CD8-positive, alpha-beta memory T cell (primary cell): ENCODE measurements at places on chromosomes 7 and 10. TPM values are rescaled to one million over a fixed set of nuclear protein-coding genes. Genes with fewer than 3 reads are reported as not detected.

DNA sequence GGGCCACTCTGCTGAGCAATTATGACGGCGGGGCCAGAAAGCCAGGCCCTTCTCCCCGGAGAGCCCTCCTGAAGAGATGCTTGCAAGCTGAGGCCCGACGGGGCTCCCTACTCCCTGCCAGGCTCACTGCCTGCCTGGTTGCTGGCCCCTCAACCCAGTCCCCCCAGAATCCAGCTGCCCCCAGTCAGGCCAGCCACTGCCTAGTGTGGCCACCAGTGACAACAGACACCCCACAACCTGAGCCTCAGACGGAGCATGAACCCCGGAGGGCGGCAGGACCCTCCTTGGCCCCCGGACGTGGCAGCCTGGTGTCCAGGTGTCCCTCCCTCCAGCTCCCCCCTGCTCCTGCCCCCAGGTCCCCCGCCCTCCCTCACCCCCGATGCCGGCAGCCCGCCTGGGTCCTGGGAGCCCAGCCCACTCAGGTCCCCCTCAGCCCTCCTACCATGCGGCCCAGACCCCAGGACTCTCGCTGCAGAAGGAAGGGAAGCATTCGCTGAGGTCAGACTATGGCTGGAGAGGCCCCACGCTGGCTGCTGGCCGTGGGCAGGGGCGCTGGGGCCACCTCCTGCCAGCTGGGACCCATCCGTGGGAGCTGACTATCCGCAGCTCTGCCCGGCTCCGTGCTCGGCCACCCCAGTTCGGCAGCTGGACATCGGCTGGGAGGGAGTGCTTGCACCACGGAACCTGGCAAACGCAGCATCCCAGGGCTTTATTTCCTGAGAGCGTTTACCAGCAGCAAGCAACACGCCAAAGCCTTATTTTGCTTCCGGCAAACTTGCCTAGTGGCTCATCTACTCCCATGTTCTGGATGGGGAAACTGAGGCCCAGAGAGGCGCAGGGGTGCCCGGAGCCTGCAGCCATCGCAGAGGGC is 89.8 kb downstream of the UNCX start:
- no peaks in the 10 kb centered on the region for H3K27me3 ChIP-seq
- no peak for DNase-seq
- no peaks in the 10 kb centered on the region for H3K4me1 ChIP-seq
- no peak overlapping the region for H3K27ac ChIP-seq

The GBX1 gene
- not detected for polyA plus RNA-seq

The SLC35G1 gene
- polyA plus RNA-seq, result 2.4 TPM

The TRPV6 gene
- polyA plus RNA-seq, result not detected

DNA sequence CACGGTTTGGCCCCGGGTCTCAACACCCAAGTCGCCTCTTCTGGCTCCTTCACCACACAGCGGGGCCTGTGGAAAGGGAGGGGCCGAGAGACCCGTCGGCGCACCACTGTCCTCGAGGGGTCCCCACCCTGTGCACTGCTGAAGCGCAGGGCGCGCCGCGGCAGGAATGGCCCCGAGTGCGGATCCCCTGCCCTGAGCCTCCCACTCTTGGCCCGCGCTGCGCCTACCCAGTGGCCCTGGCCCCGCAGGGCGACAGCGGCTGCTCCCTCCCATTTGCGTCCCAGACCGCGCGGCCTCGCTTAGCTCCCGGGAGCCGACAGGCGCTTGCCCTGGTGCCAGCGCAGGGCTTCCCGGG is 2.1 kb upstream of the SFMBT2 start:
- no peak for DNase-seq
- no peak overlapping the region for H3K27ac ChIP-seq
- no peaks in the 10 kb centered on the region for H3K27me3 ChIP-seq
- H3K36me3 ChIP-seq, result no peaks in the 10 kb centered on the region
- H3K4me1 ChIP-seq, result peaks cover 20% of the 10 kb centered on the region
